Muscle of arm (tissue), 14 donors: ENCODE measurements at places on chromosomes 2 and 18.

DNA sequence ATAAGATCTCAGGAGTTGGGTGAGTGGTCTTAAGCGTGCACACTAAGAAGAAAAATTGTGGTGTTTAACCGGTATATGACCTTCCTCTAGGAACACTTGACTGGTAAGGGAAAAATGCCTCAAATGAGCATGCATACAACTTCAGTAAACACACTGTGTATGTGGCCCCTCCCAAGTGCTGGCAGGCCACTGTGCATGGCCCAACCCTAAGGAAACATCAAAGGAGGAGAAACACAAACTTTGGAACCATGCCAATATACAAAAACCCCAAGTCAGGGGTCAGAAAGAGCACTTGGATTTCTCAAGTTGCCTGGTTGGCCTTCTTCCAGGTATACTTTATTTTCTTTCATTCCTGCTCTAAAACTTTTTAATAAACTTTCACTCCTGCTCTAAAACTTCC is 308.9 kb upstream of the LRRTM4 start:
- no peak for DNase-seq

DNA sequence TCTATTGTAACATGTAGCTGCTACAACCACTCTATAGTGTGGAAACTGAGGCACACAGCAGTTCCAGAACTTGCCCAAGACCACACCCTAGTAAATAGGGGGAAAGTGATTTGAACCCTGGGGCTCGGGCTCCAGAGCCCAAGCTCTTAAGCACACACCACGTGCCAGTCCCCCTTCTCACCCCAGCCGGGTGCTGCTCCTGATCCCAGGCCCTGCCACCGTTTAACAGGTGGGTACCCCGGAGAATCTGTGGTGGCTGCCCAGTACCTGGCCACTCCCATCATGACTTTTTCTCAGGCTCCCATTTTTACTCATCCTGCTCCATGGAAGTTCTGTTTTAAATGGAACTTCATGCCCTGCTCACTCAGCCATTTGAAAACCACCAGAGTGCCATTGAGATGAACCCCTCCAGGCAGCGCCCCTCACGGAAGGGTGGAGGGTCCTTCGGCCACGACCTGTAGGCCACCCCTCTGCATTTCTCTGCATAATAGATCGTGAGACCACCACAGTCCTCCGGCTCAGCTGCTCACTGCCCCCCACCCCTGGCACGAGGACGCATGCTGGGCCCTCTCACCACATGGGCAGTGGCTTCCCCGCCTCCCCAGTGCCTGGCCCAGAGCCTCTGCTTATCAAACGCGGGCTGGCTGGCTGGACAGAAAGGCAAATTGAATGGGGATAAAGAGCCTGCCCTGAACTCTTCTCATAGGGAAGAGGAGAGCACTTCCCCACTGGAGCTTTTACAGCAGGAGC is 42.1 kb downstream of the TMEM37 start:
- no peak for DNase-seq

DNA sequence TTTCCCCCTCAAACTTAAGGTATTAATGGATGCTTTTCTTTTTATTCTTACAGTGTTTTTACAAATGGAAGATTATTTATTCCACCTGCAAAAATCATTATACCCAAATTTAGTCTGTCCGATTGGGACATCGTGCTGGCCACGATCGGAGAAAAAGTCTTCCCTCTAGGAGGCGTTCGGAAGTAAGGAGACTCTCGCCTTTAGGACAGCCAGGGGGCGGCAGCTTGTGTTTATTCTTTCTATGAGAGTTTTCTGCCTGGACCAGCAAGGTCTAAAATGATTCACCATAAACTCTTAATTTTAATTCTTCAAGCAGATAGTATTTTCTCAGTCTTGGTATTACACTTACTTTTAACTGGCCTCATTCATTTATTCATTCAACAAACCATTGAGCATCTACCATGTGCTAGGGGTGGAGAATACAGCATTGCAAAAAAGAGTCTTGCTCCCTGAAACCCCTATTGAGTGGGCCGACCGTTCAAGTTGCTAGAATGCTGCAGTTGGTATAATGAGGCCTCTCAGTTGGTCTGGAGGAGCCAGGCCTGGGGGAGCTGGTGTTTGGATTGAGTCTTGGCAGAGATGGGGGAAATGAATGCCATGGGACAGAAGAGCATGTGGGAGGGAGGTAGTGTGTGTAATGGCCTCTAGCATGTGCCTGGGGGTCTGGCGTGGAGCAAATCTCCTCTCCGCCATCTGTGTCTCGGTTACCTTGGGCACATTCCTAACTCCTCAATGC is 38.7 kb downstream of the DCDC2C start:
- DNase-seq, result no peak

DNA sequence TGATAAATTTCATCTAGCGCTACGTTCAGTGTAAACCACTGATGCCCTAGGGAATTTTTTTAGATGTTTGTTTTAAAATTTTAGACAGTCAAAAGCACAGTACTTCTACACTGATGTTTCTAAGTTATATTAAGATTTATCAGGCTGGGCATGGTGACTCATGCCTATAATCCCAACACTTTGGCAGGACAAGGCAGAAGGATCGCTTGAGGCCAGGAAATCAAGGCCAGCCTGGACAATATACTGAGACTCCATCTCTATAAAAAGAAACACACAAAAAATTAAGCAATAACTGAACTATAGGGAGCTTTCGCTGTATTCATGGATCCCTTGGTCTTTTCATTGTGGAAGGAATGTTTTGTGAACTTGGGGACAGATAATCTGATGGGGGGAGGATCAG is 50.6 kb upstream of the MAPRE2 start:
- no peak for DNase-seq

DNA sequence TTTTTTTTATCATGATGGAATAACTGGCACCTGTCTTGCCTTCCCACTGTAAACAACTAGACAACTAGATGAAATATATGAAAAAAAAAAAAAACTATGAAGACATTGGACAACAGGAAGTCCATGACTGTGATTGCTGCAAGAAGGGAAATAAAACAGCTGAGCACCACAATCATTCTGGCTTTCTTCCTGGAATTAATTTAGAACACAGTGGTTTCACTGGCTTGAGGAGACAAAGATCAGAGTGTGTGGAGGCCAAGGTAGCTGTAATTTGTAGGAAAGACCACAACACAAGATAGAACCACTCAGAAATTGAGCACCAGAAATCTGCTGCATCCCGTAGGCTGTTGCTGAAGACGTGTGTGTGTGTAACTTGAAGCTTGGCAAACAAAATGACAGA is 121.1 kb upstream of the PID1 start:
- DNase-seq, result no peak

- no peak for DNase-seq
Measured at GRCh38 chr2:219291394-219291793, 12.2 kb downstream of the DNAJB2 start.

DNA sequence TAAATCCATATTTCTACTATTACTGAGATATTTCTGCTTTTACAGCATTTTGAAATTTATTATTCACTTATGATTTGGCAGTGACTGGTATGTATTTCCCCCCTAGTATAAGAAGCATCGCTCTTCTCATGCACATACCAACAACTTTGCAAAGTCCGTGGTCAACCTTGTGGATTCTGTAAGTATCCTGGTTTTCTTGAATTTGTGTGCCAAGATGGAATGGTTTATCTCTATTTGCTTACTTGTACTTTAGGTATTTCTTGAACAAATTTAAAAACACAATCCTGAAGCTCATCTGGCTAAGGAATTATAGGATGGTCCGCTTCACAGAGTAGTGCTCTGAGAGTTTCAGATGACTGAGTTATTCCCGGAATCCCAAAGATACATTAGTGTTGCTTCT is 85.0 kb upstream of the FAM237A start:
- DNase-seq, result no peak

DNA sequence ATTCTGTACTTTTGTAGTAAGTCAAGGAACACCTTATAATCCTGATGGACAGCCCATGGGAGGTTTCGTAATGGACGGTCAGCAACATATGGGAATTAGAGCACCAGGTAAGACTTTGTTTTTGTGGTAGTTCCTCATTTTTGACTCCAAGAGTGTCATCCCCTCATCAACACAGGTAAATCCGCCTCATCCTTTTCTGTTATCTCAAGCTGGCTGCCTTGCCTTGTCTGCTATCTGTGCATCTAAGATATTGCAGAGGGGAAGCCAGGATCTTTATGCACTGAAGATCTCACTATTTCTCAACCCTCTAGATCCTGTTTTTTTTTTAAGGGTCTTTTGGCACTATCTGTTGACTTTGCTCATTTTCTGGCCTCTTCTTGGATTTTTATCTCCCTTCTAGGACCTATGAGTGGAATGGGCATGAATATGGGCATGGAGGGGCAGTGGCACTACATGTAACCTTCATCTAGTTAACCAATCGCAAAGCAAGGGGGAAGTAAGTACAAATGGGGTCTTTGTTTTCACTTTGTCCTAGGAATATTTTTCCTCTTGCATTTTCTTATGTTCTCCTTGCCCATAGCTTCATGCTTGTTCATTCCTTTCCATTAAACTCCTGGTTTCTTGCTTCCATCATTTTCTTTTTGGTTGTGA is 133.8 kb downstream of the MEIS1 start:
- DNase-seq, result no peak

DNA sequence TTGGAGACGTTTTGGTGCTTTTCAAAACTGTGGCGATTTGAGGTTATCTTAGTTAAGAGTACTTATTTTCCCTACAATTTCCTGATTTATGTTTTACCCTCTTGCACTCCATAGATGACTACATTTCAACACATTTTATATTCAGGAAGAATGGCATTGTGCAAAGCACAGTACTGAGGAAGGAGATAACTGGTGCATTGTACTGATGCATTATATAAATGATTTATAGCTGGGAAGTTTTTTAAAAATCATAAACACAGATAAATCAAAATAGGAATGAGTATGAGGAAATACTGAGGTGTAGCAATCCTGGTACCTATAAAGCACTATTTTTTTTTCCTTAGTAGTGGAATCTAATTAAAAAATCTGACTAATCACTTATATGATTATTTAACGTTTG is 5.6 kb downstream of the REL start:
- no peak for DNase-seq
